ENCODE measurements at places on chromosomes 12 and 14.
A peak's percentile ranks its signal among the peaks of the same experiment; 100 is the strongest.

DNA sequence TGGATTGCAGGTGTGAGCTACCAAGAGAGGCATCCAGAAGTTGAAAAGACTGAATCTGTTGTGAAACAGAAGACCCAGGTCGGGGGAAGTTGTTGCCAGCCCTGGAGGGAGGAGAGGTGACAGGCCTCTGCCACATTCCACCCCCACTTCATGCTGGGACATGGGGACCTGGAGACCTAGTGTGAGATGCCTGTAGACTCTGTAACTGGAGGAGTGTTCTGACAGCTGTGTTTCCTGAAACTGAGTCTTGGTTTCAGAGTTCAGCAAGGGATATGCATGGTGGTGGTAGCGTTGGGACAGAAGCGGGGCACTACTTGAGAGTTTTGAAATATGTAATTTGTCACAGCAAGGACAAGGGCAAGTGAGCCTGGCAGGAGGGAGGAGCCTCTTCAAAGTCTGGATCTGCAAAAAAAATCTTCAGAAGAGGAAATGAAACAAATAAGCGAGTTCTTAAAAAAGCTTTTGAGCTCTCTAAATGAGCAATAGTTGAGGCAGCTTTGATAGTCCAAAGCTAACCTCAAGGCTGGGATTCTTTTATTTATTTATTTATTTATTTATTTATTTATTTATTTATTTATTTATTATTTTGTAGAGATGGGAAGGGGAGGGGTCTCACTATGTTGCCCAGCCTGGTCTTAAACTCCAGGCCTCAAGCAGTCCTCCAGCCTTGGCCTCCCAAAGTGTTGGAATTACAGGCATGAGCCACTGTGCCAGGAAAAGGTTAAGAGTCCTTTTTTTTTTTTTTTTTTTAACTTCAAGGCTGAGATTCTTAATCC, 58.9 kb upstream of the EEA1 start:
- DNase-seq = peak; percentile 34

DNA sequence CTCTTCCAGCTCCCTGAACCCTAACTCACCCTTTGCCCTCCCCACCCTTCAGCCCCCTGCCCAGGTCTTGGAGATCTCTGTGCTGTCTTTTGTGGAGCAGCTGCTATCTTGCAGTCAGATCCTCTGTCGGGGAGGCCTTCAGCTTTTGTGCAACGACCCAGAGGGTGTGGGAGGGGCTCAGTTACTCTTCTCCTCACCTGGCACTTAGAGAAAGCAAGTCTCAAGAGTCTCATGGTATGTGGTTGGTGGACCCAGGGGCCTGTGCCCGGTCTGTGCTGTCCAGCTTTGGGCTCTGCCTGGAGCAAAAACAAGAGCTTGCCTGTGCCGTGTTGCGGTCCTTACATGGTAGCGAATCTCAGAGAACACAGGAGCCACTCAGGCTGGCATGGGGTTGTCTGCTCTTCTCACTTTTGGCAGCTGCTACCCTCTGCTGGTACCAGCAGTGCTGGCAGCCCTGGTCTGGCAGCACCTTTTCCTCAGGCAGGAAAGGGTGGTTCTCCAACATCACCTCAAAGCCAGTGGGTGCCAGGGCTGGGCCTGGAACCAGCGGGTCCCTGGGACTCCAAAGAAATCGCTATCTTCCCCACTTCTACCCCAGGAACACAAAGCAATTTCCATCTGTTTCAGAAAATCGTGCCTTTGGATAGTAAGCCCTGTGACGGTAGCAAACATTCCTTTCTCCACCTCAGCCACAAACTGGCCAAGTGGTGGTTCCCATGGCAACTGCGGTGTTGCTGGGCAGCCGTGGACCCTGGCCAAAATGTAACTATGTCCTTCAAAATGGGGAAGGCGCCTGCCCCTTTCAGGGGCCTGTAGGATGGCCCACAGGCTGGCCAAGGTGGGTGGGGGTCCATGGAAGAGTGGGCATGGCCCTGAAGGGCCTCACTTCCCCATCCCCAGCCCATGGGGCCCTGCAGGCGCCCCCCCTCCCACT, 90.0 kb downstream of the RIN3 start:
- no peak for DNase-seq

- no peak for DNase-seq
These were observed 50.2 kb downstream of the C14orf132 start for GRCh38 chr14:96089401-96089800.

DNA sequence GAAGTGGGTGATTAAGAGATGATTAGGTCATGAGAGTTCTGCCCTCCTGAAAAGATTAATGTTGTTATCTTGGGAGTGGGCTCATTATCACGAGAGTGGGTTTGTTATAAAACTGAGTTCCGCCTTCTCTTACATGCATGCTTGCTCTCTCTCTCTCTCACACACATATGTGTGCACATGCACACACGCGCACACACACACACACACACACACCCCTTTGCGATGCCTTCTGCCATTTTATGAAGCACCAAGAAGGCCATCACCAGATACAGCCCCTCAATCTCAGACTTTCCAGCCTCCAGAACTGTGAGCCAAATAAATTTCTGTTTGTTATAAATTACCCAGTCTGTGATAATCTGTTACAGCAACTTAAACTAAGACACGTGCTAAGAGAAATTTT, 5.7 kb upstream of the SLC41A2 start:
- no peak for DNase-seq

Measured in activated CD4-positive, CD25-positive, alpha-beta regulatory T cell treated with anti-CD3 and anti-CD28 coated beads, Interleukin-2, amount 50 U/mL, for 72 hours (primary cell).